ENCODE measurements at places on chromosomes 7 and 10.

DNA sequence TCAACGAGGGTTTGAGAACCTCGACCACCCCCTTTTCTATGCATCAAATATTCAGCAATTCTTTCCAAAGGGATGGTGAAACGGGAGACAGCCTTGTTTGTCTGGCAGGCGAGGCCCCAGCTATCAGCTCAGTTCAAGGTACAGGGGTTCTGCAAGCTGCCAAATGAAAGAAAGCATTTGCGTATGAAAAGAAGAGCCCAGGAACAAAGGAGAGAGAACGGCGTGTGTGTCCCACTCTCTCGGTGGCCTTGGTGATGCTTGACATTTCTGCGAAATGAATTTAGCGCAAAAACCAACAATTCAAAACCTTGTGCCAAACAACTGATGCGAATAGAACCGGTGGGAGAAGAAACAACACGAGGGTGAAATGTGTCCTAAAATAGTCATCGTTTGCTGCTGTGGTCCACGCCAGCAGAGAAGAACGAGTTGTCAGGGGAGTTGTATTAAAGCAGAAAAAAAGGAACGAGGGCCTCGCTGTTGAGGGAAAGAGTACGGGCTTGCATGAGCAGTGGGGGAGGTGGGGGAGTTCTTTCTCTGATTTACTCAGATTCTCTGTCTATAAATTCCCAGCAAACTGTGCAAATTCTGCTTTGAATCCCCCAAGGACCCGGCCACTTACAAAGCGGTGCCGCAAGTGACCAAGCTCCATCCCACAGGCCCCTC lies 97.7 kb downstream of the TMEM130 start:
- DNase-seq = no peak

GRCh38 chr10:95447685-95448084 lies 113.5 kb downstream of the SORBS1 start:
- no peak for DNase-seq

GRCh38 chr10:33492701-33493345 lies 158.4 kb upstream of the NRP1 start:
- no peak for DNase-seq

DNA sequence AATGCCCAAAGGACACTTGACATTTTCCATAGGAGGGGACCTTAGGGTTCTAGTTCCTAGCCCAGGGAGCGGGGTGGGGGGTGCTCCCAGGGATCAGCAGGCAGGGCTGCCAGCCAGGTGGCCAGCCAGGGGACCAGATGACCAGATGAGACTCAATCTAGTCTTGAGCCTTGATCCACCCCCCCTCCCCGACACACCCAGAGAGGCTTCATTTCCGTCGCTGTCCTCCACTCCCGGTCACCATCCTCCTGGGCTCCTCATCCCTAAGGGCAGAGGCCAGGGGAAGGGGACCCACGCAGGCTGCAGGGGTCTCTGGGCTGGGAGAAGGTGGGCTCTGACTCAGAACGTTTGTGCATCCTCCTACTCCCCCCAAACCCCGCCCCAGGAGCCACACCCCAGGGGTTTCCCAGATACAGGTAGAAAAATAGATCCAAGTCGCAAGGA lies 1.0 kb downstream of the STX1A start:
- no peak for DNase-seq

DNA sequence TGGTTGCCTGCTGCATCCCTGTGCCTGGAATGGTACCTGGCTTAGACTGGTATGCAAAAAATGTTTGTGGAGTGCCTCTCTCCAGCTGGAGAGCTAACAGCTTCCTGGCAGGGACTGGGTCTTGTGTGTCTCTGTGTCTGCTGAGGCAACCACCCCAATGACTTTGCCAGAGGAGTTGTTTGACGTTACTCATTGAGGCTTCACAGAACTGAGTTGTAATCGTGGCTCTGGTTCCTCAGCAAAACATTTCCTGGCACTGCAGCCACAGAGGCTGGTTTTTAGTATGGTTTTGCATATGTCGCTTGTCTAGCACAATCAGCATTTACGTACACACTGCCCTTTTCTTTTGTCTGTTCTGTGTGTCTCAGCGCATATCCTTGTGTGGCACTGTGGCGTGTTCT lies 7.5 kb downstream of the ZNF282 start:
- no peak for DNase-seq

- DNase-seq = no peak
These were observed 23.6 kb downstream of the NOBOX start for GRCh38 chr7:144379776-144380384.

DNA sequence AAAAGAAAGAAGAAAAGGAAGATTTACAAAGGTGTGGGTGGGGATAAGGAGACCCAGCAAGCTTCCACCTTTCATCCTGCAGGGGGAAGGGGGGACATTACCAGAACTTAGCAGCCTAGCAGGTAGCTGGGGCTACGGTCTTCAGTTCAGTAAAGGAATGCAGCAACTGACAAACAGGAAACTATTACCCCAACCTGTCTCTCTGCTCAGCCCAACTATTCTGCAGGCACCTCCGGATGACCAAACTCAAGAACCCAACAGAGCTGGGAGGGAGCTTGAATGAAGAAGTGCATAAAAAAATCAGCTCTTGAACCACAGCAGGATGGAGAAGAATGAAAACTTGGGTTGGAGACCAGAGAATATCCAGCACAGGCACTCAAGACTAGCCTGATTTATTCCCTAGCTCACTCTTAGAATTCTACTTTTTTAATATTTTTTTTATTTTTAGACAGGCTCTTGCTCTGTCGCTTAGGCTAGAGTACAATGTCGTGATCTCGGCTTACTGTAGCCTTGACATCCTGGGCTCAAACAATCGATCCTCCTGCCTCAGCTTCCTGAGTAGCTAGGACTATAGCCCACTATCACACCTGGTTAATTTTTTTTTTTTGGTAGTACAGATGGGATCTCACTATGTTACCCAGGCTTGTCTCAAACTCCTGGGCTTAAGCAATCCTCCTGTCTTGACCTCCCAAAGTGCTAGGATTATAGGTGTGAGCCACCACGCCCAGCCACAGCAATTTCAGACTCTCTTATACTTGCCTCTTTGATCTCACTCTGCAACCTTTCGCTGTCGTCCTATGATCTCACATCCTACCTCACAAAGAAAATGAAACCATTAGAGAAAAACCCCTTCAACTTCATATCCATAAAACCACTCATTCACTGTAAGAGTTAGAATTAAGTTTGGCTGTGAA lies 18.5 kb upstream of the C10orf67 start:
- DNase-seq = no peak

DNA sequence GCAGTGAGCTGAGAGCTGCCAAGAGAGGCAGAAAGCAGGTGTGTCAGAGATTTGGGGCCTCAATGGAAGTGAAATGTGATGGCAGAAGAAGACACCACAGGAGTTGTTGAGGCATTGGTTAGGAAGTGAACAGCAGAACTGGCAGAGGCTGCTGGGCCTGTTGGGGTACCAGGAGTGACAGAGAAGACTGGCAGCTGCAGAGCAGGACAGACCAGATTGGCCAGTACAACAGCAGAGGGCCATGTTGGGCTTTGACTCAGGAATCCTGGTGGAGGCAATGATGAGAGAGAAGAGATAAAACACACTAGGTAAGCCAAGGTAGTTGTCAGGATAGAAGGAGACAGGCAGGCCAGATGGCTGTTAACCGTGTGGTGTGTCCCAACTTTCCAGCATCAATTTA lies 19.9 kb upstream of the HERPUD2 start:
- no peak for DNase-seq

DNA sequence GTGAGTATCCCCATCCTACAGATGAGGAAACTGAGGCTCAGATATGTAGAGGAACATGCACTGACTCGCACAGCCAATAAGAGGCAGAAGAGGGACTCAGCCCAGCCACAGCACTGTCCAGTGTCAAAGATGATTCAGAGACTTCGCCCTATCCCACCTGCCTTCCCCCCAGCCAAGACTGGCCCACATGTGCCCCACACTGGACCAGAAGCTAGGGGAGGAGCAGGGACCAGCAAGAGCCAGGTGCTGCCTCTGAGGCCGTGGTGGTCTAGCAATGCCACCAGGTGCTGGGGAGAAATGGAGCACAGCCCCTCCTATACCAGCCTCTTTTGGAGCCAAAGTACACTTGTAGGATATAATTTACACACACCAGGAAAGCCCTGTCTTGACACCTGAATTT lies 22.3 kb downstream of the GRID1 start:
- no peak for DNase-seq

DNA sequence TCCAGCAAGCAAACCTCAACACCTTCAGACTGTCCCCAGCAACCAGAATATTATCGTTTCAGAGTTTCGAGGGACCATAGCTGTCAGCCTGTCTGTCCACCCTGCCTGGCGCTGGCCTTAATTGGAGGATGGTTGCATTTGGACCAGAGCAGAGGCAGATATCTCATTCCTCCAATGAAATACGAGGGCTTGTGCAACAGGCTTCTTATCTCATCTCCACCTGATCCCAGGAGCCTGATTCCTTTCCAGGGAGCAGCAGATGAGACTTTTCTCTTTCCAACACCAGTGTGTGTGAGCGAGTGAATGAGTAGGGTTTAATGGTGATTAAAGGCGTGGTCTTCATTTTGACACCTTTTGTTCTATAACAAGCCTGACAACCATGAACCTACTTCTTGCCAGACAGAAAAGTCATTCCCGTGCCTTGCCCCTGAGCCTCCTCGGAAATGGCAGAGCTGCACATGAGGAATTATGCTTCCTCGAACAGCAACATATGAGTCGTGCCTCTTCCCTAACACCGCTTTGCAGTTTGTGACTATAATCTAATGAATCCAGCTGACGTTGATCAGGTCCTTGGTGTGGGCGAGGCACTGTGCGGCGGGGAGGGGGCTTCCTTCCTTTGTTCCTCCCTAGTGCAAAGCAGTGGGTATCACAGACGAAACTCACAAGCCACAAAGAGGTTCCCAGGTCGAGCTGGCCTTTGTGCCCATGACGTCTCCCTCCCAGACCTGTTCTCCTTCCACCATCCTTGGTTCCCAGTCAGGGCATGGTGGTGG lies 147.4 kb downstream of the CUX1 start:
- no peak for DNase-seq

GRCh38 chr10:84265418-84265817 lies 20.6 kb downstream of the RGR start:
- no peak for DNase-seq

DNA sequence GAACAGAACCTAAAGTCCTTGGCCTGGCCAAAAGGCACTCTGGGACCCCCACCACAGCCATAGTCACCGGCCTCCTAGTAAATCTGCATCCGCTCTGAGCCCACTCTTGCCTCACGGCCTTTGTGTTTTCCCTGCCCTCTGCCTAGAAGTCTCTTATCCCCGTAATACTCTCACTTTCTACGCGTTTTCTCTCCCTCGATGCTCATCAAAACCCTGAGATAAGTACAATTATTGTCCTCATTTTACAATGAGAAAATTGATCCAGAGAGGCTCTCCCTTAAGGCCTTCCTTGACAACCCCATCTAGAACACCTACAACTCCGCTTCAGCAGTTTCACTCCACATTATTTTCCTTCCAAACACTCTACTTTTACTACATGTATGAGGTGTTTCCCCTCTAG lies 1.5 kb upstream of the SFXN4 start:
- DNase-seq = no peak

- no peak for DNase-seq
These were observed 159.8 kb downstream of the WNT2 start for GRCh38 chr7:117163101-117163500.

GRCh38 chr7:131322061-131322460 lies 5.6 kb upstream of the MKLN1 start:
- no peak for DNase-seq

DNA sequence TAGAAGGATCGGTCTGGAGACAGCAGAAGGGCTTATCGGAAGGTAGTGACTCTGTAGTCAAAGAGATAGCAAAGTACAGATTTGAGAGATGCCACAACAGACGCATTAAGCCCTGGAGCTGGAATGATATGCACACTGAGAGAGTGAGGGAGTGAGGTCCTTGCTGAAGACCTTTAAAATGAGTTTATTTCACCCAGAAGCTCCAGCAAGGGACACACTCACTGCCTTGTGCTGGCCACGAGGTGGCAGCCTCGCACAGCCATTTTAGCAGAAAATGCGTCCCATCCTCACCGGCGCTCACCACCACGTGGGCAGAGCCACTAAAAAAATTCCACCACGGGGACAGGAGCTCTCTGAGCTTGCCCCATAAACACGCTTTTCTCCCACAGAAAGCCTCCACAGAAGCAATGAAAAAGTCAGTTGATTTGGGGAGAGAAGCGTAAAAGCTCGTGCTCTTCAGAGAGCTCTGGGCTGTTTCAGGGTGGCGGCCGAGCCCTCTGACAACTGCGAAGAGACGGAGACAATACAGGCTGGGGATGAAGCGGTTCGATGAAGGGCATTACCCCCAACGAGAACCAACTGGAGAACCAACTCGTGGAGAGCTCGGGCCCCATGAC lies 163.0 kb upstream of the KLF14 start:
- no peak for DNase-seq

DNA sequence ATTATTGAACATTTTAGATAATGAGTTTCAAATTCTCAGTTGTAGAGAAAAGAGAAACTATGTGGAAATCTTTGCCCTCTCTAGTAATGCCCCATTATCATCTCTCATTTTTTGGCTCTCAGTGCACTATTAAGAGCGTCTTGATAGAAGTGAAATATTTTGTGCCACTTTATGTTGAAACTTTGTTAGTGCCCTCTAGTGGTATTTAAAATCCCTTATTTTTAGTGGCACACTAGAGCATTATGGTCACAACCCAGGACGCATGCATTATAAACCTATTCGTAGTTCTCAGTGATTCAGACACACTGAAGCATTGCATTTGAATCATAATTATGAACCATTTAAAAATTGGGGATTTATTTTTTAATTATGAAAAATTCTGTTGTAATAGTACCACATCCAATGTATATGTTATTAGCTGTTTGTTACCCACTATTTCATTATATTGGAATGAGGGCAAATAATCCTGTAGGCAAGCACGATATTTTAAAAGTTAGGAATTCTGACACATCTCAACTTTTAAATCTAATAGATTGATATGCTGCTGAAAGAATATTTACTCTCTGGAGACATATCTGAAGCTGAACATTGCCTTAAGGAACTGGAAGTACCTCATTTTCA lies 21.9 kb downstream of the PDCD4 start:
- peak; percentile 28 for DNase-seq

DNA sequence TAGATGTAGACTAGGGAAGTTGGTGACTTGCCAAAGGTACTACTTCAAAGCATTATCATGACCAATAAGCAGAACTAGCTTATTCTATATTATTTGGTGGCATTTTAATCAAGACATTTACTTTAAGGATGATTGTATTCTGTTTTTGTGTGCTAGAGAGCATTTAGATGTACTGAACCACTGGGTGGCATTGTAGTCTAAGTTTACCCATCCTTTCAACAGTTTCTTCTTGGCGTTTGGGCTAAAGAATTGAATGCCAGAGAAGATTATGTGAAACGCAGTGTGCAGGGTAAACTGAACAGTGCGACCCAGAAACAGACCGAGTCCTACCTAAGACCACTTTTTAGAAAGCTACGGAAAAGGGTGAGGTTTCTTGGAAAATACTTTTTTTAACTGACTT lies 26.8 kb downstream of the PRPF18 start:
- no peak for DNase-seq
